ENCODE measurements at places on chromosomes 2 and 18. TPM values are rescaled to one million over a fixed set of nuclear protein-coding genes. Genes with fewer than 3 reads are reported as not detected.
A peak's percentile ranks its signal among the peaks of the same experiment; 100 is the strongest.

- no peak for DNase-seq
These were observed 59.2 kb upstream of the IGFBP2 start for GRCh38 chr2:216574046-216574445.

- DNase-seq: no peak
These were observed 238.8 kb upstream of the TANK start for GRCh38 chr2:160921386-160921964.

The GRHL1 gene
- total RNA-seq: 0.37 TPM

The ACMSD gene
- 0.34 TPM for total RNA-seq

The UGT1A8 gene
- total RNA-seq: not detected

DNA sequence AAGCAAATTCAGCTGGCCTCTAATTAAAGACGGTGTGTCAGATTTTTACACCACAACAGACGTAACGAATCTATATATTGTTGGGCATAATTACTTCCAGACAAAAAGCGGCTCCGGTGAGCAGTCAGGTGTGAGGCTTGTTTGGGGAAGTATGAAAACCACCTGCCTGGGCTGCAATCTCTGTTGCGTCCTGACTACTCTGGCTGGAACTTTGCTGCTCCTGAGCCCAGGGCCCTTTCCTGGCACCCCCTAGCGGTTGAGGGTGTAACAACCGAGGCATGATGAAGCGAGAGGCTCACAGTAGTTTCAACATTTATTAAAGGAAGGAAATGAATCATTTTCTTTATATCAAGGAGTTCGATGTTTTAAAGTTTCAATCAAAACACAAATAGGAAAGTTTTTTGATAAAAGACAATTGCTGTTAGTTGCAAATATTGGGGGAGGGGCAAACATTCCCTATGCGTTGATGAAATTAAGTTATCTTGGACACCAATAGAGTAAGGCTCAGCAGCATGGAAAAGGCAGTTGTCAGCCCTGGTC lies 10.6 kb upstream of the ITGB6 start:
- peak; percentile 91 for DNase-seq

GRCh38 chr18:23573626-23574431 lies 12.5 kb downstream of the NPC1 start:
- DNase-seq: peak; percentile 67

DNA sequence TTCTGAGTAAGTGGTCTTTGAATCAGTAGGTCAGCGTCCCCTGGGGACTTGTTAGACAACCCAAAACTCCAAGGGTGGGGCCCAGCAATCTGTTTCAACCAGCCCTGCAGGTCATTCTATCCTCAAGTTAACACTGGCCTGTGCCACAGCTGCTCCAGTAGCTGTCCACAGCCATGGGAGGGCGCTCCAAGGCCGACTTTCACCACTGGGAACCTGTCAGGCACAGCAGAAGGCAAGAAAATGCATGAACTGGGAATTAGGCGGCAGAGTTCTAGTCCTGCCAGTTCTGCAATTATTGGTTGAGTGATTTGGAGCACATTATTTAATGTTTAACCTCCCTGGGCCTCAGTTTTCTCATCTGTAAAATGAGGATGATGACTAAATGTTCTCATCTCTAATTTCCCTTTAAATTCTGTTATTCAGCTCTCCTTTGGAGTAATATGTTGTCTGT lies 17.4 kb upstream of the MRPL33 start:
- DNase-seq: peak; percentile 92

The UGT1A7 gene
- not detected for total RNA-seq

The CCDC121 gene
- total RNA-seq: 2.8 TPM

The CD28 gene
- 0.05 TPM for total RNA-seq

- peak; percentile 28 for DNase-seq
These were observed 154.0 kb upstream of the MAP3K20 start for GRCh38 chr2:172921532-172922236.

- DNase-seq: no peak
These were observed 21.0 kb upstream of the HES6 start for GRCh38 chr2:238260883-238261282.

- DNase-seq: no peak
These were observed 79.7 kb downstream of the ZDBF2 start for GRCh38 chr2:206354129-206354528.

The TMEM185B gene
- total RNA-seq: 33.7 TPM

GRCh38 chr2:96683972-96684820 lies 41.6 kb downstream of the FER1L5 start:
- DNase-seq: no peak

GRCh38 chr2:203534621-203535077 lies 452 bp downstream of the RAPH1 start:
- peak; percentile 33 for DNase-seq

- DNase-seq: no peak
These were observed 820.4 kb downstream of the GALR1 start for GRCh38 chr18:78069784-78070664.

- DNase-seq: no peak
These were observed 14.4 kb upstream of the VRK2 start for GRCh38 chr2:58032016-58032763.

- DNase-seq: peak; percentile 62
These were observed 1.1 kb downstream of the COBLL1 start for GRCh38 chr2:164840458-164840929.

The MC5R gene
- total RNA-seq: not detected

DNA sequence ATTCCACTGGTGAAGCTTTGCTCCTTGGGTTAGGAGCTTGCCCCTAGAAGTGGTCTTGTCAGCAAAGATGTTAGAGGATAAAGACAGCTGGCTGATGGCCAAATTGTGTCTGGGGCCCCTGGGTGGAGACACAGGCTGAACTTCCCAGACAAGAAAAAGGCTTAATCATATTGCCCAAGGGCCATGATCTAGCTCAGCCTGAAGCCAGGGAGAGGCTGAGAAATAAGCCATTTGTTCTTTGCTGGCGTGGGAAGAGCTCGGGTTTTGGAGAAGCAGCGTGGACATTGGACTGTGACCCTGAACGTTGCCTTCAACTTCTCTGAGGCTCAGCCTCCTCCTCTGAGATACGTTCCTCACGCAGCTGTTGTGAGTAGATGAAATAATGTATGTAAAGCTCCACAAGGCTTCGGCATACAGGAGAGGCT lies 153.0 kb downstream of the ZFP36L2 start:
- DNase-seq: no peak

The RBM44 gene
- 0.65 TPM for total RNA-seq

The NGEF gene
- total RNA-seq: 0.17 TPM

The LPIN1 gene
- 36.3 TPM for total RNA-seq

DNA sequence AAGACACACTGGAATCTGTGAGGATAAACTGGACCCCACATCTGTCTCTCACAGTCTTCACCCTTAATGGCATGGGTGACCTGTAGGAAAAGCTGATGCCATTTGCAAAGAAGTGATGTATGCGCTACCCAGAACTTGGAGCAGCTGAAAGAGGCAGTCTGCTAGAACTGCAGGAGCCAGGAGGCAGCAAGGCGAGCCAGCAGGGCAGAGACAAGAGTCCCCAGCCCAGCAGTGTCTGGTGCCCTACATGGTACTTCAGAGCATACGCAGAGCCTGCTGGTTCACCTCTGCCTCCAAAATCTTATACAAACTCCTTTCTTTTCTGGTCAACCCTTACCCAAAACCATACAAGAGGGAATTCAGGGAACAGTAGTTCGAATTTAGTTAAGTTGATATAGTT lies 683.1 kb upstream of the RAB6C start:
- DNase-seq: no peak

GRCh38 chr2:112626604-112627059 lies 19.1 kb upstream of the SLC20A1 start:
- peak; percentile 86 for DNase-seq

The C1QL2 gene
- not detected for total RNA-seq

The RAB31 gene
- 27.2 TPM for total RNA-seq

- DNase-seq: peak; percentile 52
These were observed 63.6 kb upstream of the ACSL3 start for GRCh38 chr2:222797261-222797660.

- no peak for DNase-seq
These were observed 38.3 kb downstream of the OXER1 start for GRCh38 chr2:42725657-42726056.

DNA sequence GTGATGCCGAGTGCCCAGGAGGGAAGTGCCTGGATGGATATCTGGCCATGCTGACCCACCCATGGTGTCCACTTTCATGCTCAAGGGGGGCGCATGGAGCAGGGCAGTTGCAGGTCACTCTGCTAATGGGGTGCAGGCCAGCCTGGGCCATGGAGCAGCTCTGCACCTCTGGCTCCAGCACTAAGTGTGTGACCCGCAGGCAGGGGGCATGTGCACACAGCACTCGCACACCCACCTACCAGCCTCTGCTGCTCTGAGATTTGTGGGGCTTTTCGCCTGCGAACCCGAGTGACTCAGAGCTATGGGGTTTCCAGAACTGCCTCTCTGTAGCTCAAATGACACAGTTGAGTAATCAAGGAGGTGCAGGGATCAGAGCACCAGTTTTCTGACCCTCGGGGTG lies 66.2 kb downstream of the CYP26B1 start:
- no peak for DNase-seq

DNA sequence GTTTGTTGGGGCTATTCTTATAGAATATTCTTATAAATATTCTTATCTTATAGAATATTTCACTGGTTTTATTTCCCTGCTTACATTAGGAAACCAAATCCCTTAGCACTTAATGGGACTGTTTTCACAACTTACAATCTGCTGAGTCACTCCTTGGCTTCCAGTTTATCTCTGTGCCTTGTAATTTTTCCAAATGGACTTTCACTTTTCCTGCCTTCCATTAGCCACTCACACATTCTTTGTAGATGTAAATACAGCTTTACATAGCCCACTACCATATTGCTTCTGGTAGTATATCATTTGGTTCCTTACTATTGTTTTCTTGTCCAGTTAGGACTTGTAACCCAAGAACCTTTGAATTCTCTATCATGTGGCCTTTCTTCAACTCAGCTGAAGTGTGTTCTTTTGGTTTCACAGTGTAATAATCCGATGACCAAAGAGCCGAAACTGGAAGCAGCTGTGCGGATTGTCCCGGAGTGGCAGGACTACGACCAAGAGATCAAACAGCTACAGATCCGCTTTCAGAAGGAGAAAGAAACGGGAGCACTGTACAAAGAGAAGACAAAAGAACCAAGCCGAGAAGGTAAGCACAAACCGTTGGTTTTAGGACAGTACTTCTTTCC lies 96.1 kb downstream of the UGGT1 start:
- DNase-seq: peak; percentile 56

The CD8A gene
- 0.05 TPM for total RNA-seq

DNA sequence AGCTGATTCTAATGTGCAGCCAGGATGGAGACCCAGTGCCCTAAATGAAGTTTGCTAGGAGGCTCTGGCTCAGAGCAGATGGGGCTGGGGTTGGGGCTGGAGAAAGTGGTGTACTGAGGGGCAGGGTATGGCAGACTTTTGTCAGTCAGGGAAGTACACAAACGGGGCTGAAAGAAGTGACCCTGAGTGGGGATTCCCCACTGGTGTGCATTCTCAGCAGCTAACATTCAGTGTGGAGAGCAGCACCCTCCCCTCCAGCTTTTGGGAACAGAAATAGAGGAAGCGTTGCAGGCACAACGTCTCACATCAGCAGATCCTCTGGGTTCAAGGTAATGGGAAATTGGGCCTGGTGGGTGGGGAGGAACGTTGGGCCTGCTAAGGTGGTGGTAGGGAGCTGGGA lies 89.1 kb upstream of the GCFC2 start:
- no peak for DNase-seq

DNA sequence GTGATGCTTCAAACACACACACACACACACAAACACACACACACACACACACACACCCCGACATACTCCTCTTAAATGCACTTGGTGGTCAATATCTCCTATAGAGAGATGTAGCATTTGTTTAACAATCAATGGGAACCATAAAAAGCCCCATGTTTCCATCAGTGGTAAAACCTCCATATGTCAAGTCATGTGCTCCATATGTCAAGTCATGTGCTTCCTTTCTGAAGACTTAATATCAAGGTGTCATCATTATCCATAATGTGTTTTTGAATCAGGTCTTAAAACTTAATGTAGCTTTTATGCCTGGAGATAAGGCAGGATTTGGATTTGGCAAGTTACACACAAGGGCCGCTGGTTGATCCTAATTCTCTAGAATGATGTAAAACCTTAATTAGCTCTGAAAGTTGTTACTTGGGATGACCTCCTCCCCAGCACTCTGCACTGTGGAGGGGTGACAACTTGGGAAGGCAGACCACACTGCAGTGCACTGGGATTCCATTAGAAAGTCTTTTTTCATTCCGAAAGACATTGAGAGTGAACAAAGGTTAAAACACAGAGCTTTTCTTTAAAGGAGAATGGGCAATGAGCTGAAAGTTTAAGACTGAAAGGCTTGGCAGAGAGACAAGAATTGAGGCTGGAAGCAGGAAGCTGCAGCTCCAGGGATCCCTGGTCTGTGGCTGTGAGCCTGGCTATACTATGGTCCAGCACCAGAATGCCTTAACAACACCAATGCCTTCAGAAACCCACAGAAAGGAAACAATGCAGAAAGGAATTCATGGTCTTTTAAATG lies 26.4 kb downstream of the ALK start:
- DNase-seq: no peak

The OR6B2 gene
- not detected for total RNA-seq

GRCh38 chr18:14978962-14979535 lies 231.1 kb downstream of the ANKRD30B start:
- peak; percentile 51 for DNase-seq

GRCh38 chr2:138609446-138609845 lies 107.9 kb downstream of the SPOPL start:
- DNase-seq: no peak

Data from dermis blood vessel endothelial cell (primary cell).